HCEC 1CT (cell line): ENCODE measurements at places on chromosomes 2 and 18.

DNA sequence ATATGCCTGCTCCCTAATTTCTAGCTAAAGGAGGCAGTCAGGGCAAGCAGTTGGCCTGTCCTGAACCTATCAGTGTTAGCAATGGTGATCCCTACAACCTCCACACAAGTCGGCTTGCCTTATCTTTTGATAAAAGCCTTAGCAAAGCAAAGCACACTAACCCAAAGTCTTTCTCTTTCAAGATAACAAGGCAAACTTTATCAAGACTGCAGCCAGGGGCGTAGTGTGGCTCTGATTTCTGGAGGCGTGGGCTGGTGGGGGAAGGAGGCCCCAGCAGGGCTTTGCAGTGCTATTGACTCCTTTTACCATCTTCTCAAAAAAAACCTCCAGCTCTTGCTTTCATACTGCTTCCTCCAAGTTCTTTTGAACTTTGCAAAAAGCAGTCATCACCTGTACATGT is 40.2 kb upstream of the LAMA1 start:
- no peak for DNase-seq

DNA sequence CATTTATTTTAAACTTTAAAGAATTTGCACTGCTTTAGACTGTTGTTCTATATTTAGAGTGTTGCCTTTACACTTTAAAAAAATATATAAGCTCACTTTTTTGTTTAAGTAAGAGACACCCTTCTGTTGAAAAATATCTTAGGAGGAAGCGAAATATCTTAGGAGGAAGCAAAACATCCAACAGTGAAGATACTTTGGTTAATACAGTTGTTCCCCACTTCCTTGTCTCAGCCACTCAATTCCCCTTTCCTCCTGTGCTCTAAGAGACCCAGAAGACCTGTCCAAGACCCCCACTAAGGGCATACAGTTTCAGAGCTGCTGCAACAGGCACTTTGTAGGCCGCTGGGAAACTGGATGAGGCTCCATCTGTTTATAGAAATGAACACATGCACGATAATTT is 5.7 kb downstream of the SERPINB8 start:
- DNase-seq, result no peak

GRCh38 chr2:132267105-132267497 is 105.3 kb upstream of the ANKRD30BL start:
- no peak for DNase-seq

- no peak for DNase-seq
These were observed 570 bp downstream of the SCRN3 start for GRCh38 chr2:174395969-174396630.

DNA sequence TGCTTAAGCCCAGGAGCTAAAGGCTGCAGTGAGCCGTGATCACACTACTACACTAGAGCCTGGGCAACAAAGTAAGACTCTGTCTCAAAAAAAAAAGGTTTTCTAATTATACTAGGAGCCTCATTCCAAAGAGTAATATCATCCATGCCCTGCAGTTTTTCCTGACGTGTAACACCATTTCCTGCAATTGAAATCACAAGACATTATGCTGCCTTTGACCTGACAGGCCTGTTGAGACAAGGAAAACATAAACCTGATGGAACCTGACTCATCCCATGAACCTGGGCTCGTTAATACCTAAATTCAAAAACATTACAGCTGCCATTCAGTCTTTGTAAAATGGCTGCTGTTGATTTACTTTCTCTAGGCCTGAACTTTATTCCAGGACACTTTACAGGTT is 58.7 kb upstream of the PEX13 start:
- DNase-seq, result peak; percentile 62

- no peak for DNase-seq
These were observed 14.8 kb upstream of the EIF2AK2 start for GRCh38 chr2:37171624-37171950.

GRCh38 chr2:237652854-237653253 is 25.5 kb downstream of the LRRFIP1 start:
- DNase-seq, result no peak

GRCh38 chr2:230798769-230799399 is 65.9 kb upstream of the ITM2C start:
- peak; percentile 60 for DNase-seq

- DNase-seq, result no peak
These were observed 31.9 kb downstream of the HS1BP3 start for GRCh38 chr2:20618886-20619521.

DNA sequence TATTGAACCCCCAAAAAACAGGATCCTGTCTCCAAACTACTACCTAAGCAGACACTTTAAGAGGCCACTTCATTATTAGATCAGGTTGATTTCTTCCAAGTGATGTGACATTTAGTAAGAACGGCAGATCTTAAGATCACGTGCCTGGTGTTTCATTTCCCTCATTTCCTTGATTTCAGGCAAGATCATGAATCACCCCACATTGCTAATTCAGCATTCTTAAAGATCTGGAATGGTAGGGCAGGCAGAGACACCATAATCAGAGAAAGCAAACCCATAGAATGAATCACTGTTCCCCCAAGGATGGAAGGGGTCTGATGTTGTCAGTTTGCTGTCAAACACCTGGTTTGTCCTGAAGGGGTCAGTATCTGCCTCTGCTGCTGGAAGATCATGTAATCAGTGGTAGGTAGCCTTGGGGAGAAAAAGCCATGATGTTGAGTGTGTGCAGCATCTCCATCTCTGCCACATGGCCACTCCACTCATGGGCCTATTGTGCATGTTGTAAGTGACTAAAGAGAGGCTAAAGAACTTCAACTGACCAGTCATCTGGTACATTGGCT is 133.9 kb downstream of the ARHGAP15 start:
- DNase-seq, result peak; percentile 4

GRCh38 chr2:3470166-3470651 is 49.1 kb downstream of the ADI1 start:
- peak; percentile 70 for DNase-seq

- DNase-seq, result no peak
These were observed 2.4 kb upstream of the MRPL53 start for GRCh38 chr2:74474899-74475298.

GRCh38 chr2:160608599-160608998 is 115.0 kb upstream of the RBMS1 start:
- no peak for DNase-seq

GRCh38 chr2:84821806-84822205 is 59.1 kb downstream of the TRABD2A start:
- DNase-seq, result no peak

DNA sequence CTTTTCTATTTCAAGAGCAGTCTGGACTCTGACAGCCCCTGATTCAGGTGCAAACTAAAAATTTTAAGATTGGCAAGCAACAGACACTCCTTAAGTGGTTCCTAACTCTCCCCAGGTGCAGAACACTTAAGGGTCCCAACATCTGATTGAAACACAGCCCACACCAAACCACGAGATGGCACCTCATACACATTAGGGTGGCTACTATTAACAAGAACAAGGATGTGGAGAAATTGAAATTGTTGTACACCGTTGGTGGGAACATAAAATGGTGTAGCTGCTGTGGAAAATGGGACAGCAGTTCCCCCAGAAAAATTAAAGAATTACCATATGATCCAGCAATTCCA is 82.3 kb downstream of the POLR1A start:
- no peak for DNase-seq

DNA sequence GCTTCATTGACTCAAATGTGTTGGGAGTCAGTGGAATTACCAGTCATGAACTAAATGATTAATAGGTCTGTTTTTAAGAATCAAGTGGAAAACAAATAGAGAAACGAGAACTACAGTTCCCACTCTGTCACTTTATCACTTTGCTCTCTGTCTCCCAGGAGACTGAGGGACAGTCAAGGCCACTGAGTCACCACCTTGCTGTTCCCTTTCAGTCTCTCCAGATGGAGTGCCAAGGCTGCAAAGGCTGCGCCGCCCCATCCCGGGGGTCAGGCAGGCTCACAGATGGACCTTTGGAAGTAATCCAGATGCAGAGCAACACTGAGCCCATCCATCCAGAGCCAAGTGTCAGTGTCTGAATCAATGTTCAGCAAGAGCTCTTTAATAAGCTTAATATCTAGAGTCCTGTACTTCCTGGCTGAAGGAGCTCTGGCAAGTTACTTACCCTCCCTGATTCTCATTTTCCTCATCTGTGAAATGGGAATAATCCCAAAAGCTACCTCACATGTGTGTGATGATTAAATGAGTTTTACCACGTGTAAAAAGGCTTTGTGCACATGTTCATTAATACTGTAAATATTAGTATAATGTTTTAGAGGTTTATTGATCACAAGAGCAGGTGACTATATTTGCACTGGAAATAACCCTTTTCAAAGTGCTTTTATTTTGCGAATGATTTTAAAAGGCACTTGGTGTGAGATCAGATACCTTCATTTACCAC is 43.0 kb upstream of the EFEMP1 start:
- DNase-seq, result no peak

- no peak for DNase-seq
These were observed 260.5 kb downstream of the CALCRL start for GRCh38 chr2:187187519-187187918.

GRCh38 chr2:138615257-138615656 is 113.7 kb downstream of the SPOPL start:
- peak; percentile 54 for DNase-seq

DNA sequence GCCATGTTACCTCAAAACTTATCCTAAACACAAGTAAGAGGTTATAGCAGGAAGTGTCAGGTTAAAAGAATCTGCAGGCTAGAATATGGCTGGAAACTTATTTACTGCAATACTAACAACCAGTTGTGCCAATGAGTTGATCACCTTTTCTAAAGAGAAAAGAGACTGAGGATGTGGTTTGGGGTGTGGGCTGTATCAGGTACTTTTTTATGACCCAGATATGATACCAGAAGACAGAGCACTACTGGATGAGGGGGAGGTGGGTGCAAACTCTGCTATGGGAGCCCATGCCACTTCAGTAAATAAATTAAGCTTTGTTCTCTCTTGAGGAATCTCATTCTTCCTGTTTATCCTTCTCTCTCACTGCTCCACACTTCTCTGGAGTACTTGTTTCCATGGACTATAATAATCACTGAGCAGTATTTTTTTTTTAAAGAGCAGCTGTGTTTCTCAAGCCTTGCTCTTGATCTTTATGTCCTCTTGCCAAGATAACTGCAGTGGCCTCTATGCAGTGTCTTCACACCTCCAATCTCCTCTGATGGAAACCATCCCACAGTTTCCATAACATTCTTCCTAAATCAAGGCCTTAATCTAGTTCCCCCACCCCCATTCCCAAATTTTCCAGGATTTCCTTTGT is 51.2 kb upstream of the NOSTRIN start:
- no peak for DNase-seq

GRCh38 chr18:48022021-48022420 is 91.6 kb upstream of the SMAD2 start:
- DNase-seq, result no peak

GRCh38 chr18:55415258-55415871 is 172.6 kb downstream of the TCF4 start:
- peak; percentile 81 for DNase-seq

DNA sequence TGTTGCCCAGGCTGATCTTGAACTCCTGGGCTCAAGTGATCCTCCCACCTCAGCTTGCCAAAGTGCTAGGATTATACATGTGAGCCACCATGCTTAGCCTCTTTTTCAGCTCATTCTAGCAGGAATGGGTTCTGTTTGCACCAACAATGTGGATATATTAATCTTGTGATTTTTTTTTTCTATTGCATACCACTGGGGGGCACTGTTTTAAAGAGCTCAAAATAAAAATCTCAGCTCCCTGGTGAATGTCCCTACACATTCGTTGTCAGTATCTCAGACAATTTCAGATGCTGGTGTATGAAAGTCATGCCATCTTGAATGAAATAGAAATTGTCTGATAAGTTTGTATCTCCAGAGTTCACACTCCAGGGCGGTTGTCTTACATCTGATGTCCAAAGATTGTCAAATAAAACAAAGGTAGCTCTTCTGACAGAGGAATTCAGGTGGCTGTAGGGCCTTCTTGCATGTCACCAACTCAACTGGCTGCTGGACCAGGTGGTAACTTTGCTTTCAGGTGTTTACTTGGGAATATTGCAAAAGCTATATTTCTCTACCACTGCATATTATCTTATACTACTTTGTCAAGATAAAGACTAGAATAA is 3.1 kb upstream of the MATN3 start:
- DNase-seq, result peak; percentile 54

DNA sequence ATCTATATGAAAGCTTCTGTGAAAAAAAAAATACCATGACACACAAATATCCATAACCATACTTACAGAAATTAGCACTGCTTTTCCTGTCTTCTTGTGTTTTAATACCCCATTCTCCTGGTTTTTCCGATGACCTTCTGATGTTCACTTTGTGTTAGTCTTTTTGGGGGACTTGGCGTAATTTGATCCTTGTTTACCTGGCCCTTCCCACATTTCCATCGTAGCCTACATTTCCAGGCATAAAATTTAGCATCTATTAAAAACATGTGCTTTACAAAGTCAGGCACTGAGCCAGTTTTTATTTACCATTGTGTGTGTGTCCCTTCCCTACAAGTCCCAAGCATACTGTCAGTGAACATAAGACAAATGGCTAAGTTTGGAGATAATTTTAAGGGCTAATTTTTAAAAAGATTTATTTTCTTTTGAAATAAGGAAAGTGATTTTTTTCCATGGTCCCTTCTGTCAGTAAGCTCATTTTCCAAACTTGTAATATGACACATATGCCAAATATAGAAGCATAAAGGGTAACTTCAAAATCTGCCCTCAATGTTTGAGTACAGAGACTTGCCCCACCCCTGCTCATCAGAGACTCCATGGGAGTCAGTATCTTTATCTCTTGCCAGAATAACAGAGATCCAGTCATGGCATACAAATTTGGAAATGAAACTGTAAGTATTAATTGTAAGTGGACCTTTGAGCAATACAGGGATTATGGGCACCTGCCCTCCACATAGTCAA is 27.3 kb downstream of the SESTD1 start:
- no peak for DNase-seq

DNA sequence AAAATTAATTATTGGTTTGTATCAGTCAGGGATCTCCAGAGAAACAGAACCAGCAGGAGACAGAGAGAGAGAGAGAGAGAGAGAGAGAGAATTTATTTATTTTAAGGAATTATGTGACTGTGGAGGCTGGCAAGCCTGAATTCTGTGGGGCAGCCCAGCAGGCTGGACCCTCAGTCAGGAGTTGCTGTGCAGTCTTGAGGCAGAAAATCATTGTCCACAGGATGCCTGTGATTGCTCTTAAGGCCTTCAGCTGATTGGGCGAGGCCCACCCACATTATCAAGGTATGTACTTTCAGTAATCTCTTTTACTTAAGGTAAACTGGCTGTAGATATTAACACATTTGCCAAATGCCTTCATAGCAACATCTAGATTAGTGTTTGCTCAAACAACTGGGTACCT is 155.3 kb downstream of the SEPTIN10 start:
- DNase-seq, result no peak

- no peak for DNase-seq
These were observed 33.1 kb downstream of the SLC8A1 start for GRCh38 chr2:40418614-40419363.
